ENCODE measurements at places on chromosomes 1 and 21.

- no peak for DNase-seq
Measured at GRCh38 chr1:148294116-148294807, 142.2 kb upstream of the NBPF11 start.

DNA sequence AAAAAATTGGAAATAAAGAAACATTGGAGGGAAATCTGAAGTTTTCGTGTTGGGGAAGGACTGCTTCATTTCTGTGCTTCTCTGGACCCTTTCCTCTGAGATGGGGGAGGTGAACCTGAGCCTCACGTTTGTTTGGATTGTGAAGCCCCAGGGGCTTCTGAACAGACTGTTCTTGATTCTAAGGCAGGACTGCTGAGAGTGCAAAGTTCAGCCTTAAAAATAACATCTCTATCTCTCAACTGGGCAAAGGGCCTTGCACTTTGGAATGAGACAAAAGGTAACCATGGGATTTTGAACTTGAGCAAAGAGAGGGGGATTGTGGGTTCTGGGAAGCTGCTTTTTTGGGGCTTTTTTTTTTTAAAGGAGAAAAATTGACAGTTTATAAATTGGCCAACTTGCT, 45.0 kb downstream of the GPR88 start:
- no peak for DNase-seq

GRCh38 chr1:108595507-108595906, 35.6 kb downstream of the EEIG2 start:
- DNase-seq = no peak

- no peak for DNase-seq
Measured at GRCh38 chr1:68010543-68010942, 39.9 kb downstream of the DIRAS3 start.
